GM12865 (cell line): ENCODE measurements at places on chromosomes 3 and 15.

GRCh38 chr3:25156626-25157025, 271.4 kb upstream of the RARB start:
- DNase-seq = no peak

DNA sequence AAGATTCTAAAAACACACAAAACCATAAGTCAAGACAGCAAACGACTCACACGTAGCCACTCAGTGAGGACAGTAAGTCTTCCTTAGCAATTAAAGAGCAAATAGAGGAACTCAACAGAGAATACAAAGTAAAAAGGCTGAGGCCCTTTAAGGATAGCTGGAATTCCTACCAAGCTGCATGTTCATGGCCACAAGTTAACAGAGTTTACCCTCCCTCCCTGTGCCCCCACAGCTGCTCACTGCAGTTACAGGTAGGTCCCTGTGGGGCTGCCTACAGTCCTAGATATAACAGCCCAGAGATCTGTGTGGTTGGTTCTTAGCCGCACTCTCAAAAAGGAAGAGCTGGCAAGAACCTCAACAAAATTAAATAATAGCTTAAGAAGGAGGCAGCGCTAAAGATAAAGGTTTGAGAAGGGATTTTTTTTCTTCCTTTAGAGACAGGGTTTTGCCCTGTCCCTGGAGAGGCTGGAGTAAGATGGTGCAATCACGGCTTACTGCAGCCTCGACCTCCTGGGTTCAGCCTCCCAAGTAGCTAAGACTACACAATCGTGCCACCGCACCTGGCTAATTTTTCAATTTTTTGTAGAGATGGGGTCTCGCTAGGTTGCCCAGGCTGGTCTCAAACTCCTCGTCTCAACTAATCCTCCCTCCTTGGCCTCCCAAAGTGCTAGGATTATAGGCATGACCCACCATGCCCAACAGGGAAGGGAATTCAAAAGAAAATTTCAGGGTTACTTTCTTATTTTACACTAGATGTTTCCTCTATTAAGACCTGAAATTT, 19.3 kb downstream of the SFMBT1 start:
- peak; percentile 19 for DNase-seq

GRCh38 chr15:80003934-80004472, 33.0 kb upstream of the BCL2A1 start:
- DNase-seq = no peak

DNA sequence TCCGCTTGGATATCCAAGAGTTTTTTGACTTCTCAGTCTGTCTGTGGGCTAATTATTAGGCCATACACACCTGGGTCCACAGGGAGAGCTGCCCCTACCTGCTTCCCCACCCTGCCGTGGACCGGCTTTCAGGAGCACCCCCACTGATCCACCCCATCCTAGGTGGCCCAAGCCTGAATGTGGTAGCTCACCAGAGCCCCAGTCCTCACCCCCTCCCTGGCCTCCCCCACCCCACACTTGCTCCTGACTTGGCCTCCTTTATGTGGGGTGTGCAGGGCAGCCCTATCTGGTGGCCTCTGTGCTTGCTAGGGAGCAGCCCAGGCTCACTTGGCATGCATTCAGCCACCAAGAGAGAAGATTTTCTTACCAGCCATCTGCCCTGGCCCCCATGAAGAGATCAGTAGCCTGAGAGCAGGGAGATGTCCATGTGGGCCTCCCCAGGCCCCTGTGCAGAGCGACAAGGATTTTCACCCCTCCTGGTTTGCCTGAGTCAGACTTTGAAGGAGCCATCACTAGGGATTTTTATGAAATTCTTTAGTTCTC, 11.2 kb downstream of the LRRK1 start:
- no peak for DNase-seq

DNA sequence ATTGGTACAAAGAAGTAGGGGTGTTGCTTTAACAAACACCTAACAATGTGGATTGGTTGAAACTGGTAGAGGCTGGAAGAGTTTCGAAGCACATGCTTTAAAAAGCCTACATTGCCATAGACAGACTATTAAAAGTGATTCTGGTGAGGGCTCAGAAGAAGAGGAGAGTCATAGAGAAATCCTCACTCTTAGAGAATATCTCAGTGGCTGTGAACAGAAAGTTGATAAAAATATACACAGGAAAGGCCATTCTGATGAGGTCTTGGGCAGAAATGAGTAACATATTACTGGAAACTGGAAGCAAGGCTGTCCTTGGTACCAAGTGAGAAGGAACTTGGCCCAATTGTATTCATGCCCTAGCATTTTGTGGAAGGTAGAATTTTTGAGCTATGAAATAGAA, 173.7 kb upstream of the CRBN start:
- peak; percentile 32 for DNase-seq

GRCh38 chr3:157282261-157283191, 122.6 kb upstream of the CCNL1 start:
- DNase-seq = no peak
